Stimulated activated CD8-positive, alpha-beta memory T cell treated with anti-CD3 and anti-CD28 coated beads, Interleukin-15, amount 100 ng/mL, for 24 hours (primary cell): ENCODE measurements at places on chromosomes 13 and 19.

- no peak for DNase-seq
Observed at GRCh38 chr13:95432141-95432540, 120.4 kb upstream of the CLDN10 start.

- DNase-seq = no peak
Observed at GRCh38 chr13:96544957-96545356, 449.3 kb downstream of the OXGR1 start.

- DNase-seq = no peak
Observed at GRCh38 chr19:4016903-4017638, 9.5 kb downstream of the PIAS4 start.

- DNase-seq = no peak
Observed at GRCh38 chr13:98741741-98742435, 10.6 kb downstream of the SLC15A1 start.

- peak; percentile 83 for DNase-seq
Observed at GRCh38 chr19:42295831-42296525, 6.0 kb upstream of the PRR19 start.

GRCh38 chr13:20702915-20703779 is at the start of gene IL17D:
Gene IL17D (plus strand): TSS chr13:20703699. CDS start chr13:20704002, 303 bp downstream.
- DNase-seq = no peak

- no peak for DNase-seq
Observed at GRCh38 chr13:67137044-67137735, 92.9 kb downstream of the PCDH9 start.

- DNase-seq = no peak
Observed at GRCh38 chr13:110965038-110965754, 50.3 kb upstream of the ANKRD10 start.
